ENCODE measurements at places on chromosomes 2 and 18.

- DNase-seq = no peak
These were observed 46.2 kb downstream of the COL4A4 start for GRCh38 chr2:227117852-227118251.

DNA sequence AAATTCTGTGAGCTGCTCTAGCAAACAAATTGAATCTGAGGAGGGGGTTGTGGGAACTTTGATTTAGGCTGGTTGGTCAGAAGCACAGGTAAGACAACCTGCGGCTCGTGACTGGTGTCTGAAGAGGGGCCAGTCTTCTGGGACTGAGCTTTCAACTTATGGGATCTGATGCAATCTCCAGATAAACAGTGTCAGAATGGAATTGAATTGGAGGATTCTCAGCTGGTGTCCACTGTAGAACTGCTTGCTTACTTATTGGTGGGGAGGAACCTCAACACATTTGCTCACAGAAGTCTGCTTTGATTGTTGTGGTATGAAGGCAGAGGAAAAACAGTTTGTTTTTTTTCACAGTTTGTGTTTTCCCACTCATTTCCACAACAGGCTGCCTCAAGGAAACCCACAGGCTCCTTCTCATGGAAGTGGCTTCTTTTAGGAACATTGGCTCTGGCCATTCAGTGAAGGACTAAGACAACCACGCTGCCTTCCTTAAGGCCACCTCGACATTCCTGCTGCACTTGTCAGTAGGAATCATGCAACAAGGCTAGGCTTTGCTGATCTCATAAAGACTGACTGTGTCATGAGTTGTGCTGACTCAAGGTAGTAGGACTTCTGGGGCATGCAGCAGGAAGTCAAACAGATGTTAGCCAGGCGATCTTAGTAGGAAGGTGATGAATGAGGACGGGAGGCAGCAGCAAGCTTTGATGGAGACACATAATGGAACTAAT is 104.7 kb downstream of the TSN start:
- DNase-seq = no peak

DNA sequence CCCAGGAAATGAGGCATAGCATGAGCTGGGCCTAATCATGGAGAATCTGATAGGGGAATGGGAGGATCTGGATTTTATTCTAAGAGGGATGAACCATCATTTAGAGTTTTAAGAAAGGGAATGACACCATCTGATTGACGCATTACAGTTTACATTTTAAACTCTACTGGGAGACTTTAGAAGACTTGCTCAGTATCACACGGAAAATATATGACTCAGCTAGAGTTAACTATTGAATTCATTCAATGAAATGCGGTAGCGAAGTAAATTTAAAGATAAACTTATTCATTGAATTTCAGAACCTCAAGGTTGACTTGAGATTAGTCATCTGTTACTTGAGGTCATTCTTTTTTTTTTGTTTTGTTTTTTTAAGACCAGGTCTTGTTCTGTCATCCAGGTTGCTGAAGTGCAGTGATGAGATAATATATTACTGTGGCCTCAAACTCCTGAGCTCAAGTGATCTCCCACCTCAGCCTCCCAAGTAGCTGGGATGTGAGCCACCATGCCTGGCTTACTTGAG is 25.0 kb downstream of the MC4R start:
- no peak for DNase-seq

DNA sequence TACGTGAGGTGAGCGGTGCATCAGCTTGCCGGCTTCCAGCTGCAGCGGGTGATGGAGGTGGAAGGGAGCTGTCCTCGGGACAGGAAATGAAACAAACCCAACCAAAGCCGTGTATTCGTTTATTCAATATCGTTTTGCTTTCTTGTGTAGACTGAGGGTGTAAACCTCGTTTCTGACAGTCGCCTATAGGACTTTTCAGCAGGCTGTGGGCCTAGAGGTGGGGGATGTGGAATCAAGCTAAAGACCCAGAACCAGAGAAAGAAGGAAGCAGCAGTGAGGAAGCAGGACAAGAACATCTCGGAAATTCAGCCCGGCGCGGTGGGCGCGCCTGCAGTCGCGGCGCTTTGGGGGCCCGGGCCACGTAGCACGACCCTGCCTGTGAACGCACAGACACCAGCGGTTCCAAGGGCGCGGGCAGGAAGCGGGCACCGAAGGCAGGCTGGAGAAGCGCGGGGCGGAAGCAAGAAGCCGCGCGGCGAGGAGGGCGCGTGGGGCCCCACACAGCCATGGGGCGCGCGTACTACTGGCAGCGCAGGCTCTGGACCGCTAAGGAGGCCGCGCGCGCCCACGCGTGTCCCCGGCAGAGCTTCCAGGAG is 755 bp upstream of the ATP9B start:
- DNase-seq = peak; percentile 24

DNA sequence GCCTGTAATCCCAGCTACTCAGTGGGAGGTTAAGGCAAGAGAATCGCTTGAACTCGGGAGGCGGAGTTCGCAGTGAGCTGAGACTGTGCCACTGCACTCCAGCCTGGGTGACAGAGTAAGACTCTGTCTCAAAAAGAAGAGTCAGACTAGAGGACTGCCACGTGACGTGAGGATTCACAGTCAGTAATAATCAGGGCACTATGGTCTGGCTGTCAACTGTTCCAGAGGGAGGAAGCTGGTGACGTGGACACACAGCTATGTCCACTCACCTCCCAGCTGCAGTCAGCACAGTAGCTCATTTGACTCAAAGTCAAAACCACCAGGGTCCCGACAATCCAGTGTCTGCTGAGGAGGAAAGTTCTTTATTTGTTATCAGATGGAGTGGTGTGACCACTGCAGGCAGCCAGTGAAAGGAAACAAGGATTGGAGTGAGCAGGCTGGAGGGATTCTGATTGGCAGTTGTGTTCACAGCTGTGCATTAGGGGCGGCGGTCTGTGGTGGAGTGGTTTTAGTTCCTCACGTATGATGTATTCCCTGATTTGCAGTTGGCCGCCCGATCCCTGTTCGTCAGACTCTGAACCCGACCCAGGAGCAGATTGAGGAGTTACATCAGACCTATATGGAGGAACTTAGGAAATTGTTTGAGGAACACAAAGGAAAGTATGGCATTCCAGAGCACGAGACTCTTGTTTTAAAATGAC is 37.9 kb downstream of the MOGAT1 start:
- DNase-seq = no peak

- no peak for DNase-seq
These were observed 17.8 kb downstream of the OTOF start for GRCh38 chr2:26459991-26460612.
